ENCODE measurements at places on chromosomes 5 and 9.
A peak's percentile ranks its signal among the peaks of the same experiment; 100 is the strongest.

DNA sequence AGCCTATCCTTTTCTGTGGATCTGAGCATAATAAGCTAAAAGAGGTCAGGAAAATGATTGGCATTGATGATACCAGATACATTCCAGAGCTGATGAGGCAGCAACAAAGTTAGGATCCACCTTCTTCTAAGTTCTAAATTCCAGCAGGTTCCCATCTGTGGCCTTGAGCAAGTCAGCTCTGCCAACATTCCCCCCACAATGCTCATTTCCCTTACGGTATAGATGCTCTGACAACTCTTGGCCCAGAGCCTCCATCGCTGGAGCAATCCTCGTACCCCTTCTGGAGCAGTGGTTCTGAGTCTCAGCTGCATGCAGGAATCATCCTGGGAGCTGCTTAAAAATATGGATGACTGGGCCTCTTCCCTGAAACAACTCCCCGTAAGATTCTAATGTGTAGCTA, 78.1 kb downstream of the MED27 start:
- DNase-seq = no peak

DNA sequence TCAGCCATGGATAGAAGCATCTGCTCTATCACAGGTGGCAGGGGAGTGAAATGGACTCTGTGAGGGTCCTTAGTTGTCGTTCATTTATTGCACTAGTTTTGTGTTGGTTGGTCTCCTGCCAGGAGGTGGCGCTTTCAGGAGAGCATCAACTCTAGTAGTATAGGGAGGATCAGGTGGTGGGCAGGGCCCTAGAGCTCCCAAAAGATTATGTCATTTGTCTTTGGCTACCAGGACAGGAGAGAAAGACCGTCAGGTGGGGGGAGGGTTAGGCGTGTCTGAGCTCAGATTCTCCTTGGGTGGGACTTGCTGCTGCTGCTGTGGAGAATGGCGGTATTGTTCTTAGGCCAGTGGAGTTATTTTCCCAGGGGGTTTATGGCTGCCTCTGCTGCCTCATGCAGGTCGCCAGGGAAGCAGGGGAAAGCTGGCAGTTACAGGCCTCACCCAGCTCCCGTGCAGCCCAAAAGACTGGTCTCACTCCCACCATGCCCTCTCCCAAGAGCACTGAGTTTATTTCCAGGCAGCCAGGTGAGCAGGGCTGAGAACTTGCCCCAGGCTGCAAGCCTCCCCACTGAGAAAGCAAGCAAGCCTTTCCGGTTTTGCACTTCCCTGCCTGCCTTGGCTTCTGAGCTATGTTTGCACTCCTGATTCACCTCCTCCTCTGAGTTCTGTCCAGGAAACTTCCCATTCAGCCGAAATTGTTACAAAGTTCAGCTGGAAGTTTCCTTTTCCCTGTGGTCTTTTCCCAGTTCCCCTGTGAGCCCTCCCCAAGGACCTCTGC, 317.3 kb downstream of the TAF11L14 start:
- DNase-seq = no peak

GRCh38 chr9:88872192-88872946, 118.9 kb upstream of the S1PR3 start:
- no peak for DNase-seq

DNA sequence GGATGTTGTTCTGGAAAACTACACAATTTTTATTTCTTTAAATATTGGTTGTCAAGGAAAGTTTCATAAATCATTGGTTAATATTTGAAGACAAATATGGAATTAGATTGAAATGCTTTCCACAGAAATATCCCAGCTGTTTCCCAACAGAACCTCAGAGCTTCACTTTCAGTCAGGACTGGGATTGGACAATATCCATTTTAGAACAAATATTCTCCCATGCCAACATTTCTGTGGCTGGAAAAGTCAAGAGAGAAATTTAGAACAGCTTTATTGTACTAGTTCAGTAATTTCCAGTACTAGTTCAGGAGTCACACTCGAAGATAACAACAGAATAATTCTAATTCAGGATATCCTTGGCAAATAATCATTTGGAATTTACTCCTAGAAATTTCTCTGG, 116.1 kb upstream of the TUT7 start:
- peak; percentile 25 for DNase-seq

DNA sequence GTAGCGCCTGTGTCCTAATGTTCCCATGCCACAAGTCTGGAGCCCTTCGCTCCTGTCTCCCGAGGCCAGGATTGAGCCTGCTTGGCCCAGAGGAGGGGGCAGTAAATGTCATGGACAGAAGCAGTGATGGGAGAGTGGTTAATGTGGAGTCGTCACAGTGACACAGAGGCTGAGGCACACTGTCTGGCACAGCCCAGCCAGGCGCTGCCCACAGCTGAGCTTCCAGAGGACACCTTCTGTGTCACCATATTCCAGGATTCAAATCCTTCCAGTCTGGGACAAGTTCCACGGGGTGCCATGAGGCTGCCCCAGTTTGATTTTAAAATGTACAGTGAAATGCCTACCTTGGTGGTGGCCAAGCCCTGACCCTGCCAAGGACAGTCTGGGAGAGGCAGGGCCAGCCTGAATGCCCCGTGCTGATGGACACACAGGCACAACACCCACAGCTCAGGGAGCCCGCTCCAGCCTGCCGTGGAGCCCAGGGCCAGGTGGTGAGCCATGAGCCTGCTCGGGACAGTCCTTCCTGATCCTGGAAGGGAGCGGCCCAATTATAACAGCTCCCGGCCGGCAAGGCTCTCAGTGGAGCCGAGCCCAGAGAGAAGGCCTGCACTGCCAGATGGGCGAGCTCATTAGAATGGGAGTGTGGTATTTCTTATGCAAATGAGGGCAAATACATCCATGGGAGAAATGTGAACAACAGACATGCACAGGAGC, 99.1 kb upstream of the RUFY1 start:
- no peak for DNase-seq

GRCh38 chr5:138933522-138934290, 58.6 kb upstream of the LRRTM2 start:
- DNase-seq = no peak

DNA sequence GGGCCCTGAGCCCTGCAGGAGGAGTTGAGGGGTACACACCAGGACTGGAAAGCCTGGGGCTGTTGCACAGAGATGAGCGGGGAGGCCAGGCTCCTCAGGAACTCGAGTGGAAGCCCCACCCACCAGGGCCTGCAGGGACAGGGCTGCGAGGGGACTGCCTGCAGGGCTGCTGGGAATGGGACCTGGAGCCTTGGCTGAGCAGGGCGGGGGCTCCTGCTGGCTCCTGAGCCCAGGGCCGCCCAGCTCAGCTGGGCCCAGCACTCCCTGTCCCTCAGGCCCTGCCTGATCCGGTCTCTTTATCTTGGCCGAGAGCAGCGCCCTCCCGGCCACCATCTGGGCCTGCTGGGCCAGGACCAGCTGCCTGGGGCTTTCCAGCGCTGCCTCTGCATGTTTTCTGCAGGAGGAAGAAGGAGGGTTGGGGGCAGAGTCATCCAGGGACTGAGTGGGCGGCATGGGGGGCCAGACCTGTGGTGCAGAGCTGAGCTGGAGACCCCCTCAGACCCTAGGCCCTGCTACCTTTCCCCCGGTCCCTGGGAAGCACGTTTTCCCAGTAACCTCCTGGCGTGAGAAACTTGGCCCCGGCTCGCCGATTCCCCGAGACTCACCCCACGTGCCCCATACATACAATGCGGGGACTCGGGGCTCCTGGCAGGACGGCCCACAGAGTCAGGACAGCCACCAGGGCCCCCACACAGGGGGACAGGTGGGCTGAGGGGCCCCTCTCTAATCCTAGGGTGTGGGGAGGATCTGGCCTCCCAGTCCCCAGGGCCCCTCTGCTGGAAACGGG, 9.4 kb downstream of the LCN12 start:
- peak; percentile 14 for DNase-seq

DNA sequence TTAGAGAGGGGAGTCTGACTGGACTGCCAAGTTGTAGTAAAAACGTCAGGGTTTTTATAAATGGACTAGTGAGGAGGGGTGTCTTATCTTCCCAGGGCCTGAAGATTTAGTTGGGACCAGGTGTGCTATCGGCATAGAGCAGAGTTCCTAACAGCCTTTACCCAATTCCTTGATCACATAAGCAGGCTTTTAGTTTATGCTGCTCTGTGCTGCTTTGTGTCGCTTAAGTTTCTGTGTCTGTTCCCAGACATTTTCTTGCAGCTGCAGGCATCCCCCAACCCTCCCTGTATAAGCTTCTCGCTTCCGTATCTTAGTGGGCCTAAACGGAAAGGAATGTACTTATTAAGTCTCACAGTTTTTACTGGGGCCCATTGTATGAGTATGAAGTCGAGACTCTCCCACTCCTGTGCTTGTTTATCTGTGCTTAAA, 2.6 kb upstream of the SMC5 start:
- peak; percentile 82 for DNase-seq

GRCh38 chr5:161545344-161546094, 1.0 kb downstream of the GABRB2 start:
- DNase-seq = no peak

- no peak for DNase-seq
These were observed 312.0 kb upstream of the MSX2 start for GRCh38 chr5:174412374-174412773.

GRCh38 chr5:148972974-148973374, 89.9 kb downstream of the SH3TC2 start:
- peak; percentile 78 for DNase-seq

- DNase-seq = no peak
These were observed 402.3 kb upstream of the ADAMTS16 start for GRCh38 chr5:4737868-4738267.

DNA sequence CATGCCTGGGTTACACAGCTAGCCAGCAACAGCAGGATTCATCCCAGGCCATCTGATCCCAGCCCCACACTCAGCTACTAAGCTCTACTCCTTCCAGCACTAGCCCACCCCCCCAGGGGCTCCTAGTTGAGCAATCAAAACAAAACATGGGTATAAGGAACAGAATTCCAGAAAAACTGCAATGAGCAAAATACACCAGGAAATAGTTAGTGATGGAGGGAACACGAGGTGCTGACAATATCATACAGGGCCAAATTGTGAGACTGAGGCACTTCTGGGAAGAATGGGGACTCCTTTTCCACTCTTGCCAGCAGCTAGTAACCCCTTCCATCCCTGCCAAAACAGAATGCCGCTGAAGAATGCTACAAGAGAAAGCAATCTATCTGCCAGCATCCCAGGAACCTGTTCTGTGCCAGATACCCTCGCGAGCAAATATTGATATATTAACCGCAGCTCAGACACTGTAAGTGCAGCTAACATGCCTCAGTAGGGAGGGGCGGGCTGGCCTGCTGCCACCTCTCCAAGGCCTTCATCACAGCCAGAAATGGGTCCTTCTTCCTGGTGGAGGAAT, 161.4 kb downstream of the SLIT3 start:
- no peak for DNase-seq

- DNase-seq = peak; percentile 72
These were observed 172.3 kb downstream of the GNA14 start for GRCh38 chr9:77475641-77476473.

DNA sequence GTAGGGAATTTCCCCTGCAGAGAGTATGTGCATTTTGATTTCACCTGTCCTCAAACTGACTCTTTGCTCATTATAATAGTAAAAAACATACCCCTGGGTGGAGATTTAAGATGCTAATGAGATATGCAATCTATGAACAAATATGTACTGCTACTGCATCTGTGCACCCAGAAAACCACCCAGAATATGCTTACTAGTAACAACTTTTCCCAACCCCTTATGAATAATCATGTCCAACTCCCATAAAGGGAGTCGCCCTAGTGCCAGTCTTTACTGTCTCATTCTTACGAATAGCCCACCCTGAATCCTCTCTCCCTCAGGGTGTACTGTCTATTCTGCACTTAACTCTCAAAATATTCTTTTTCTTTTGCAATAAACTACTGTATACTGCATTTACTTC, 39.0 kb upstream of the ZFP37 start:
- no peak for DNase-seq

DNA sequence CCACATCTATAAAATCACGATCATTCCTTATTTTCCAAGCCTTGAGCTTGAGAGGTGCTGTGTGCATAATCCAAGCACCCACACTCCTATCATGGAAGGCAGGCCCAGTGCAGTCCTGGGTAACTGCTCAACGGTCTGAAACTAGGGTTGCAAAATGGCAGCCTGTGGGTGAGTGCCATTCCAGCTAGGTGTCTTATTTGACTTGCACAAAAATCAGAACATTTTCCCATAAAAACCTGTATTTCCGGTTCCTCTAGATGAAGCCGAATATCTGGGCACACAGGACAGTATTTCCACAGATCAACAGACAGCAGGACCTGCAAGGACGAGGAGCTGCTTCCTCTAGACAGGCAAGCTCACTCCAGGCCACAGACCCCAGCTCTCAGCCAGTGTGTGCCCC, 588.8 kb downstream of the BNC2 start:
- DNase-seq = no peak

DNA sequence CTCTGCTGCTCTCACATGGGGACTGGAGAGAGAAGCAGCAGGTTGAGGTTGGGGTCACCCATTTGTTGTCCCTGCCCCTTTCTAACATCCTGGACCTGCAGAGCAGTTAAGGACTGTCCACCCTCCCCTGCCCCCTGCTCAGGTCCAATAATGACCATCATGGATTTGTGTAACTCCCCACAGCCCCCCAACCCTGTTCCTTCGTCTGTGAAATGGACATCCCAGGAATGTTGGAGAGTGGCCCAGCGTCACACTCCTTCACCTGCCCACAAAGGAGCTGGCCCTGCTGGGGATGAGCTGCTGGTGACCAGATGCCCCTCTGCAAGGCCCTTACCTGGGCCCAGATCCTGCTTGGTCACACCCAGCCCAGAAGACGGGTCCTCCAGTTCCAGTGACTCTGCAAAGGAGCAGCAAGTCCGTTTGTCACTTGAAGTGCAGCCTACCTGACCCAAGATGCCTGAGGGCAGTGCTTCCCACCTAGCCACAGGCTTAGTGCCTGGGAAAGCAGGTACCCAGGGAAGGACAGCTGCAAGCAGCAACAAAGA, 10.4 kb downstream of the CD74 start:
- DNase-seq = no peak

DNA sequence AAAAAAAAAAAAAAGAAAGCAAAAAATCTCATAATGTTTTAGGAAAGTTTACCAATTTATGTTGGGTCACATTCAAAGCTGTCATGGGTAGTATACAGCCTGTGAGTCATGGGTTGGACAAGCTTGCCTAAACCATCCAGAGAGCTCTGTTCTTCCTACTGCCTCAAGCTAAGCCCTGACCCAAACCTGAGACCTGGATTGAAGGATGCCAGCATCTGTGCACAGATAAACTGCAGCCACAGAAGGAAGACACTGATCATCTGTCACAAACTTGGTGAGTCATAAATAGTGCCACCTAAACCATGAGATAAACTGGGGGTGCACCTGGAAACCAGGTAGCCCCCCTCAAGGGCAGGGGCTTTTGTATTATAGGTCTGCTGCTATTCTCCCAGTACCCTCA, 31.0 kb downstream of the CSF2 start:
- DNase-seq = no peak

- no peak for DNase-seq
These were observed 40.7 kb upstream of the ADAMTS2 start for GRCh38 chr5:179385914-179386313.

- DNase-seq = peak; percentile 59
These were observed 404.7 kb upstream of the TRPC7 start for GRCh38 chr5:136769900-136770684.

DNA sequence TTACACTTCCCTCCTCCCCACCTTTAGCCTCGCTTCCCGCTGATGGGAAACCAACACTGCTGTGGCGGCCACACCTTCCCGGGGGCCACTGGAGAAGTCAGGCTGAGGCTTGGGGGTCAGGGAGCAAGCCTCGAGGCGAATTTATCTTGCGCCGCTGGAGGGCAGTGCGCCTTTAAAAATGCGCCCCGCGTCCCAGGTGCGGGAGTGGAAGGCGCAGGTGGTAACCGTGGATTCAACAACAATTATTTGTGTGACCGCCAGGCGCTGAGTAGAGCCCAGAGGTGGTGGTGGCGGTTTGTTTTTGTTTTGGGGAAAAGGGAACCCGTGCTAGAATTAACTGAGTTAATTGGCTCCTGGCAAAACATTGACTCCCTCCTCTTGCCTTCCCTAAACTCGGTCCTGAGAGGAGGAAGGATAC, 1.1 kb downstream of the CFAP77 start:
- DNase-seq = peak; percentile 21
